ENCODE measurements at places on chromosomes 7 and 10.
A peak's percentile ranks its signal among the peaks of the same experiment; 100 is the strongest.

DNA sequence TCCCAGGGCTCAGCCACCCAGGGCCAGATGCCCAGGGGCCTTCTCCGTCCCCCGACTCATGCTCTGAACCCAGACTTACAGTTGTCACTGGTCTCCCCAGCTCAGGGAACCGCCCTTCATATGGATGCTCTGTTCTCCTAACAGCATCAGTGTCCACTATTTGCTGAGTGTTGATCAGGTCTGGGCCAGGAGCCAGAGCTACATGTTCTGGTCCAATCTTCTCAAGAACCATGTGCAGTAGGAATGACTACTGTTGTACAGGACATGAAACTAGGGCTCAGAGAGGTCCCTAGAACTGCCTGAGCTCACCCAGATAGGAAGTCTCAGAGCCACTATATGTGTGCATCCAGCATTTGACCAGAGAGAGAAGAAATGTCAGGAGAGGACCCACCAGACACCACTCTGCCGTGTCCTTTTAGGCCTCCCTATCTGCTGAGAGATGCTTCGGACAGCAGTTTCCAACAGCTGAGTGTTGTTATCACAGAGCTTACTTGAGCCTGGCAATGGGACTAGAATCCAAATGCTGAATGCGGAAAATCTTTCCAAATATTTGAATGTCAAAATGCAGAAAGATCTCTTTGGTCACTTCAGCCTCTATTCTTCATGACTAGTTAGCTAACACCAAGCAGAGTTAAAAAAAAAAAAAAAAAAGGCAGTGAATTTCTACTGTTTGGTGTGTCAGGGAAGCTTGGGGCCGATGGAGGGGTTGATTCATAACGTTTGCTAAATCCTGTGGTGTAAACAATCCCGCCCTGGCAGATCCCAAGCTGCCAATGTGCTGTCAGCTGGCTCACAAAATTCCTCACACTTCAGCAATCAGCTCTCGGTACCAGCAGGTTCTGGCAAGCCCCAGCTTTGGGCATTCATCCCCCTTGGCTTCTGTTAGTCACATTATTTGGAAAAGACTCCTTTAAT lies 246.1 kb downstream of the TNS3 start:
- no peak for DNase-seq

DNA sequence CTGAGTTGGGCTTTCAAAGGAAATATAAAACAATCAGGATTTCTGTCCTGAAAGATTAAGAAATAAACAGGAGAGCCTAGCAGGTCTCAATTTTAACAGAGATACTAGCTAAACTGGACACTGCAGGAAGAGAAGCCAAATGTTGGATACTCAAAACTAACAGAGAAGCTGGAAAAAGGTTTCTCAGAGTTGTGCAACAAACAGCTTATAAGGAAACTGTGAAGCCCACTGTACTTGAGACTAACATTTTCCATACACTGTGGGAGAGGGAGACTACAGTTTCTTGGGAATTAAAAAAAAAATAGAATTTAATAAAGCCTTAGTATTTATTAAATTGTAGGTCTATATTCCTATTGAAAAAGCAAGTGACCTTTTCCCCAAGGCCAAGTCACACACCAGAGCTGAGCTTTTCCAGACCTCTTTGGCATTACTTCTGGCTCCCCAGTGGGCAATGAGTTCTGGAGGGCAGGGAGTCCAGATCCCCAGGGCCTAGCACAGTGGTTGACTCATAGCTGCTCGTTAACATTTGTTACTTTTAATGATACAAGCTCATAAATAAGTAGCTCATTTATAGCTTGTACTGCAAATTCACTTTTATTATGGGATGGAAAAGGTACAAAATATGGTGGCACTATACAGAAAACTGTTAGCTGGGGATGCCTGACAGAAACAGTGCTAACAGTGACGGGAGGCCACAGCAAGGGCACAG lies 68.3 kb downstream of the MINDY3 start:
- no peak for DNase-seq

GRCh38 chr7:5694912-5695726 lies 86.3 kb downstream of the RNF216 start:
- peak; percentile 94 for DNase-seq

- no peak for DNase-seq
These were observed 6.1 kb upstream of the DGKB start for GRCh38 chr7:14908697-14909096.

DNA sequence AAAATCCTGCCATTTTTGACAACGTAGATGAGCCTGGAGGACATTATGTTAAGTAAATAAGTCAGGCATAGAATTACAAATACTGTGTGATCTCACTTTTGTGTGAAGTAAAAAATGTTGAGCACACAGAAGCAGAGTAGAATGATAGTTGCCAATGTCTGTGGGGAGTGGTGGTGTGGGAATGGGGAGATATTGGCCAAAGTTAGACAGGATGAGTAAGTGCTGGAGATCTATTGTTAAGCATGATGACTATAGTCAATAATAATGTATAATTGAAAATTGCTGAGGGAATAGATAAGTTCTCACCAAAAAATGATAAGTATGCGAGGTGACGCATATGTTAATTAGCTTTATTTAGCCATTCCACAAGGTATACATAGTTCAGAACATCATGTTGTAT lies 92.0 kb downstream of the GPR85 start:
- DNase-seq, result no peak

- no peak for DNase-seq
These were observed 20.8 kb downstream of the ADCY1 start for GRCh38 chr7:45594745-45595535.

DNA sequence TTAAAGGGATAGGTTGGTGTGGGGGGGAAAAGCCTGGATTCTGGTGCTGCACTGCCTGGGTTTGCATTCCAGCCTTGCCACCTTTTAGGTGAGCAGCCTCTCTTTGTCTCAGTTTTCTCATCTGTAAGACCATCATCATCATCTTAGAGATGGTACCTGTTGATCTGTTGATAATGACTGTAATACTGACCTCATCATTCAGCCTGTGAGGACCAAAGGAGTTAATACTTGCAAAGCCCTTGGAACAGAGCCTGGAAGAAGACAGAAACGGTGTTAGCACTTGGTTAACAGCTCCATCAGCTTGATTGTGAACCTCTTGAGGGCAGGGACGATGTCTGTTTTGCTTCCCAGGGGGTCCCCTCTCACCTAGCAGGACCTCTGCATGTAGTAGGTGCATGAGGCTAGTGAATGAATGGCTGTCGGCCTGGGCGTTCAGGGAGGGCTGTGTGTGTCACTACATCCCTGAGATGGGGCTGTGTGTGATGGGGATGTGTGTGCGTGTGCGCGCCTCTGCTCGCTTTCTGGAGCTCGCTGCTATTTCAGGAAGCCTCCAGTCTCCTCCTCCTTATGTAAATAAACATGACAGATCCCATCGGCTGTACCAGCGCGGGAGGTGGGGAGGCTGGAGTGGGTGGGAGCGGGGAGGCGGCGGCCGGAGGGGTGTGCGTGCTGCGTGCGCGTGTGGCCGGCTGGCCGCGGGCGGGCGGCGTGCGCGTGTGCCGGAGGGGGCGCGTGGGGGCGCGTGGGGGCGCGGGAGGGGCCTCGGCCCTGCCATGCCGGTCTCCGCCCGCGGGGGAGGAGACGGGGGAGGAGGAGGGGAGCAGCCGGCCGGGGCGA lies 61.2 kb downstream of the NEURL1 start:
- no peak for DNase-seq

GRCh38 chr7:91443862-91444261 lies 179.6 kb downstream of the FZD1 start:
- DNase-seq, result no peak

DNA sequence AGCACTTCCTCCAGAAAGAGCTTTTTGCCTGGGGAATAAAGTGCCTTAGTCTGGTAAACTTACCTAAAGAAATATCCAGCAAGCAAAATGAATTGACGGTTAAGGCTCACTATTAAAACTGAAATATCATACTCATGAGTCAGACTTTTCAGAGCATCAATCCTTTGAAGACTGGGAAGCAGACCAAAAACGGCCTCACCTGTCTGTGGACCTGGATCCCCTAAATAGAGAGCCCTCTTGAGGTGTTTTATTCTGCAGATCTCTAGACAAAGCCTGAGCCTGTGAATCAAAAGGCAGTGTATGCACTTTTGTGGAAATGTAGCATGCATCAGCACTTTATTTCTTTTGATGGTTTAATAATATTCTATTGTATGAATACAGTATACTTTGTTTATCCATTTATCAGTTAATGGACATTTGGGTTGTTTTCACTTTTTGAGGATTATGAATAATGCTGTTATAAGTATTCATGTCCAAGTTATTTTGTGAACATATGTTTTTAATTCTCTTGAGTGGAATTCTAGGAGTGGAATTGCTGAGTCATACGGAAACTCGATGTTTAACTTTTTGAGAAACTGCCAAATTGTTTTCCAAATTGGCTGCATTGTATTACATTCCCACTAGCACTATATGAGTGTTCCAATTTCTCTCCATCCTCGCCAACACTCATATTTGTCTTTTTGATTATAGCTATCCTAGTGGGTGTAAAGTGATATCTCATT lies 449.0 kb upstream of the IGFBP3 start:
- no peak for DNase-seq

DNA sequence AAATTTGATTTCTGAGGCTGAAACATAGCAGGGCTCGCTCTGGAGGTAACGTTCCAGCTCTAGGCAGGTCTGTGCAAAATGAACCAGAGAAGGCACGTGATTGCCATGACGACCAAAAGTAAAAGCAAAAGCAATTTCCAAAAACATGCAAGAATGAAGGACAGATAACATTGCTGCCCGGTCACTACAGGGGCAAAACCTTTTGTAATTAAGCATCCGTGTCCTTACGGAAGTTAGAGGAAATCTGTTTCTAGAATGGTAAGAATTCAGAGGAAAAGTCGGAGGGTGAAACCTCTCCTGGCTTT lies 2.9 kb downstream of the KLF6 start:
- no peak for DNase-seq

DNA sequence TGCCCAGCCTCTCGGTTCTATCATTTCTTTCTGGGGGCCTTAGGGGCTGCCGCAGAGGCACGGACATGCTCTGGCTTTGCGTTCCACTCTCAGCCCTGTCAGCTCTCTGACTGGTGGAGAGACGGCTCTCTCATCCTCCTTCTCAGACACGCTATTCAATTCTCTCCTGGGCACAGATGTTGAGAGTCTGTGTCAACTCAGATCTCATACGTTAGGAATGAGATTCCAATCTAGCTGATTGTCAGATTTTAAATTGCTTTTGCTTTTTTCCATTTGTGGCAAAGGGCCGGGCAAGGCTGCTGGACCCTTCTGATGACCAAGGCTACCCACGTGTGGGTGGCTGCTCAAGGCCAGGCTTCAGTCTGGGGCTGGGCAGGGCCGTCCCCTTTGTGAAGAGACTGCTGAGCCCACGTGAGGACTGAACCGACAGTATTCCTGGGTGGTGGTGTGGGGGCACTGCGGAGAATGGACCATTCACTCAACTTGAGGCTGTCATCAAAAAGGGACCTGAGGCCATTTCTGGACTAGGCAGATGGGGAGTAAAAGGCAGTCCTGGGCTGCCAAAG lies 71.5 kb downstream of the CLEC2L start:
- no peak for DNase-seq

- DNase-seq, result no peak
These were observed 2.5 kb downstream of the INTS1 start for GRCh38 chr7:1501487-1502270.

- no peak for DNase-seq
These were observed 19.4 kb upstream of the CABCOCO1 start for GRCh38 chr10:61643316-61643751.

- no peak for DNase-seq
These were observed 123.3 kb downstream of the USP6NL start for GRCh38 chr10:11488126-11488525.

DNA sequence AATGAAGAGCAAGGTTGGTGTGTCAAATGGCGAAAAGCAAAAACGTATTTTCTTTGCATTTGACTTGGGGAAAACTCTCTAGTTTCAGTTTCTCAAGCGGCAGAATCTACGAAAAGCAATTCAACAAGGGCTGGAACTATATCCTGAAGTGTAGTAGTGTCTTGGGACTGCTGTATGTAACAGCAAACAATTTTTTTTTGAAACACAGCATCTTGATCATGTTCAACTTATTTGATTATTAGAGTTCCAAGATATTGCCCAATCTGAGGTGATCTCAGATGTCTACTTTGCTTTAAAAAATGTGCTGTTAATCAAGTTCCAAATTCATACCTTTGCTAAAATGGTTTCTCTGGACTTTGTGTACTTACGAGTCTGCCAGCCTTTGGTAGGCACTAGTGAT lies 120.6 kb downstream of the ZWINT start:
- DNase-seq, result no peak

GRCh38 chr7:149454006-149454405 lies 6.9 kb downstream of the ZNF777 start:
- DNase-seq, result no peak

DNA sequence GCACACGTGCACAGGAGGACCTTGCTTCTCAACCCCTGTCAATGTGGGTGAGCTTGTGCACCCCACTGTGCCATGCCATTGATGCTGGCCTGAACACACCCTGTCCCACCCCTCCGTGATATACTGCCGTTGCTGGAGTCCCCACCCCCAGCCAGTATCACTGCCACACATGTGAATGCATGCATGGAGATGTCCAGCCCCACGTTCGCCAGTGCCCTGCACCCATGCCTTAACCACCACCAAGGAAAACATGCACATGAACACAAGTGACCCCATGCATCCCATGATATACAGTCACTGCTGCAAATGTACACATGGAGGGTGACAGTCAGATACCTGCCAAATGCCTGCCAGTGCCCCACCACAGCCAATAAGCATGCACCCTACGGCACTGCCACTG lies 692.5 kb upstream of the ZWINT start:
- no peak for DNase-seq

DNA sequence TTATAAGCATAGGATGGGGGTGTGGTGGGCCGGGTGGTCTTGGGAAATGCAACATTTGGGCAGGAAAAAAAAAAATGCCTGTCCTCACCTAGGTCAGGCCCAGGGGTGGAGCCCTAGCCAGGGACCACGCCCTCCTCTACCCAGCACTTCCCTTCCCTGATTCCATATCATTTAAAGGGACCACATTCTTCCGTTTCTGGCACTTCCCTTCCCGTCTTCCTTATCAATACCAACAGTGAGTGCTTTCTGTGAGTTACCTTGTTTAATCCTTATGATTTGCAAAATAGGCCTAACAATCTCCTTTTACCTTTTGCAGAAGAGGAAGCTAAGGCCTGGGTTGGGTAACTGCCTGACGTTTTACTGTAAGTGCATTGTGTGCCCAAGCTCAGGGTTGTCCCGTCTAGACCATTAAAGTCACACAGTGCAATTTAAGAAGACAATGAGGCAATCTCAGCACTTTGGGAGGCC lies 16.7 kb upstream of the C10orf95 start:
- DNase-seq, result no peak

- no peak for DNase-seq
These were observed 205.2 kb downstream of the KLF6 start for GRCh38 chr10:3579845-3580244.

- no peak for DNase-seq
These were observed 33.5 kb downstream of the HTRA1 start for GRCh38 chr10:122494833-122495232.
